Stimulated activated CD4-positive, alpha-beta T cell treated with anti-CD3 and anti-CD28 coated beads, TNF-alpha, amount 100 ng/mL, for 1 hour (primary cell): ENCODE measurements at places on chromosomes 1 and 21.

DNA sequence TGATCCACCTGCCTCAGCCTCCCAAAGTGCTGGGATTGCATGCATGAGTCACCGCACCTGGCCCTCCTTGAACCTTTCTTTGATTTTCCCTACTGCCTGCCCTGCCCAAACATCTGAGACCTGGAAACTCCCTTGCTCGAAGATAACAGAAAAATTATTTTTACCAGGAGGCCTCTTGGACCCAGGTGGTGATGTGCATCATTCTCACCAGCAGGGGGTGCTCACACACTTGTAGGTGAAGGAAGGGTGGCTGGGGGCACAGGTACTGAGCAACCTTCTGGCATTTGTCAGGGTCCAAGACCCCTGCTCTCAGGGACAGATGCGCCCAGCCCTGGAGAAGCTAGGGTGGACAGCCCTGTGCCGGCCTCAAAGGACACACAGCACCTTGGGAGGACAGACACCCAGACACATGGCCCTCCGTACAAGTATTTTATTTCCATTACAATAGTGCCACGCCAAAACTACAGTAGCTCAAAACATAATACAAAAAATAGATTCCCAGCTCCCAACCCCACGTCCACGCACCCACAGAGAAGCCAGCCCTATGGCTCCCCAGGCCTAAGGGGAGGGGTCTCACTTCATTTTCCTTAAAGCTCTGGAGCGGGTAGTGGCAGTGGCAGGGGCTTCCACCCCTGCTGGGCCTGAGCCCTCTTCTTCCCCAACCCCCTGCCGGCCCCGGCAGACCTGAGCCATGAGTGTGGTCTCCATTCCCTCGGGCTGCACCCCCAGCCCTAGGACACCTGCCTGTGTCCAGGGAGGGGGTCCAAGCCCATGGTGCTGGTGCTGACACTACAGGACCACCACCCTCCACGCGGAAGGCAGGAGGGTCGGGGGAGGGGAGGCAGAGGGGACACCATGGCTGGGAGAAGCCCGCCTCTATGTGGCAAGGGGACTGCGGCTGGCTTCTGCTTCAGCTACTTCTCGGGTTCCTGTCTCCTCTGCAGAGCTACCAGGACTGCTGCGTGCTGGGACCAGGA, 40.4 kb upstream of the EIF4G3 start:
- peak; percentile 28 for DNase-seq

DNA sequence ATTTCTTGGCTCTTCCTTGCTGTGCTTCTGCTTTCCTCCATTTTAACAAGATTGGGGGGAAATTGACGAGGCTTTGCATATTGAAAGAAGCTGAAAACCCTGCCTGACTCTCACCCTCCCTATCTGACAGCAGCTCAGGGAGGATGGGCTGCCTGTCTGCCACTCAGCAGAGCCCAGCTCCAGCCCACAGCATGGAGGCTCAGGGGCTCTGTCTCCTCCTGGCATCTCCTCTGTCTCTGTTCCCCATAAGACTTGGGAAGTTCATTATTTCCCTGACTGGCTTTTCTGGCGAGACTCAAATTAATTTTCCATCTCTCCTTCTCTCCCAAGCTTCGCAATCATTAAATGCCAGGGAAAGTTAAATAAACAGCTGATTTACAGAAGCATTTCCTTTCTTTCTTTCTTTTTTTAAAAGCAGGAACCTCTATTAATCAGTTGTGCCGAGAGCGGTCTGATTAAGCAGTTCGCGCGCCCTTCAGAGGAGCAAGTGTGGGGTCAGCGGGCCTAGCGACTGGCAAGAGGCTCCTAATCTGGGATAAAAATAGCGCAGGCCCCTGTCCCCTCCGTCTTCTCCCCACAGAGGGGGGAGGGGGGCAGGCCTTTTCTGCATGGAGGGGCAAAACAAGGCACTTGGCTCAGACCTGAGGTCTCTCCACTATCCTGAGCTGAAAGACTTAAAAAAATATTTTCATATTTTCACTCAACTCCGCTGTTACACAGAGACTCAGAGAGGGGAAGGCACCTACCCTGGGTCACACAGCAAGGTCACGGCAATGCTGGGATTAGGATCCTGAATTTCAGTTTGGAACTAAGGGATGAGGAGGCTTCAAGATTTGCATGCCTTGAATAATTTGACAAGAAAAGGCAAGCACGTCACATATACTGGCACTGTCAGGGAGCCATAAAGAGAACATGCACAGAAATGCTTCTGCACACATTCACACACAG, 170.4 kb downstream of the ACTL8 start:
- DNase-seq = no peak

- DNase-seq = no peak
Observed at GRCh38 chr1:169259816-169260215, 107.8 kb downstream of the NME7 start.

DNA sequence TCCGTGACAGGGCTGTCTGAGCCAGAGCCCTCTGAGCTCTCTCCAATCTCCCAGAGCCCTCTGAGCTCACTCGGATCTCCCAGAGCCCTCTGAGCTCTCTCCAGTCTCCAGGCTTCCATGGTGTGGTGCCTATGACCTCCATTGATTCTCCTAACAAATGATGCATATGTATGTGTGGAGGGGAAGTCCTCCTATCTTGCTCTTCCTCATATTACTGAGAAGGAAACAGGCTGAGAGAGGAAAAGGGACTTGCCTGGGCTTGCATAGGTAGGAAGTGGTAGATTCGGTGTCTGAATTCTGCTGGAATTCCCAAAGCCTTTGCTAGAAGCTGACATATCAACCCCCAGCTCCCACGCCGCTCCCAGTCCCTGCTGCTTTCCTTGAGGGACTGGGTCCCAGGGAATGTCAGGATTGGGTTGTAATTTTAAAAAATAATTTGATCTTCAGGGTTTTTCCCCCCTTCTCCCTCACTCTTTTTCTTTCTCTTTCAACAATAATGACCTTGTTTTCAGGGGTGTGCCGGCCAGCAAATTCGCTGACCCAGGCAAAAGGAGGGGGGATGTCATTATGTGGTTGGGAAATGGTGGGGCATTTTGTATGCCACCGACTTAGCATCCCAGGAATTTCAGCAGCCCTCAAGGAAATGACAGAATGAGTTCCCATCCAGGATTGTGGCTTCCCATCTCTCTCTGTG, 42.3 kb upstream of the RUNX3 start:
- DNase-seq = no peak

DNA sequence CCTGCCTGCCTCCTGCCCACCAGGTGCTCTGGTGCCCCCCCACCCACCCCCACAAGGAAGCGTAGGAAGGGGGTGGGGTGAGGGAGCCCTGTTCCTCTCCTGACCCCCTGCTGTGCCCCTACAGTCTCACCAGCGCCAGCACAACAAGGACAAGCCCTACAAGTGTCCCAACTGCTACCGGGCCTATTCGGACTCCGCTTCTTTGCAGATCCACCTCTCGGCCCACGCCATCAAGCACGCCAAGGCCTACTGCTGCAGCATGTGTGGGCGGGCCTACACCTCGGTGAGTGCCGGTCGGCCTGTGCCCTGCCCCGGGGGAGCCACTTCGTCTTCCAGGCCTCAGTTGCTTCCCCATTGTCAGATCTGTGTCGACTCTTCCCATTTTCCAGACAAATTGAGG, 25.9 kb downstream of the A3GALT2 start:
- DNase-seq = no peak

DNA sequence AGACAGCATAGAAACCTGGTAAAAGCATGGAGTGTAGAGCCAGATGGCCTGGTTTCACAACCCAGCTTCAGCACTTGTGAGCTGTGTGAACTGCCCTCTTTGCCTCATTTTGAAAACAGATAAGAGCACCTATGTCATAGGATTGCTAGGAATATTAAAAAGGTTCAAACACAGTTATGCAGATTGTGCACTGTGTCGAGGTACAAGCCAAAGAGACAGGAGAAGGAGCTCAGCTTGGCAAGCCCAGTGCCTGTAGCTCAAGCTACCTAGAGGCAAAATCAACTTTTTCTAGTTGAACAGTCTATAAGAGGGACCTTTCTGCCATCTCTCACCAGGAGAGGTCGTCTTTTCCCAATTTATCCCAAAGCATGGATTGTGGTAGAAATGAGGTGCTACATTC, 5.0 kb downstream of the CHODL start:
- no peak for DNase-seq

DNA sequence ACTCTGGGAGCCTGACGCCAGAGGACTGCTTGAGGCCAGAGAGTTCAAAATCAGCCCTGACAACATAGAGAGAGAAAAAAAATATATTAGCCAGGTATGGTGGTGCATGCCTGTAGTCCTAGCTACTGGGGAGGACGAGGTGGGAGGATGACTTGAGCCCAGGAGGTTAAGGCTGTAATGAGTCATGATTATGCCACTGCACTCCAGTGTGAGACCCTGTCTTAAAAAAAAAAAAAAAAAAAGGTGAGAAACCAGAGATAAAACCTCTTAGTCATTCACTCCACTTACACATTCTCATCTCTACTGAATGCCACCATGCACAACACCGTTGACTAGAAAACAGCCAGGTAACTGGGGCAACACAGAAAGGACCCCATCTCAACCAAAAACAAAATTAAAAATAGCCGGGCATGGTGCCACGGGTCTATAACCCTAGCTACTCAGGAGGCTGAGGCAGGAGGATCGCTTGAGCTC, 178.1 kb downstream of the SLC45A1 start:
- no peak for DNase-seq

- DNase-seq = no peak
Observed at GRCh38 chr1:37901191-37901892, 42.0 kb upstream of the MTF1 start.

DNA sequence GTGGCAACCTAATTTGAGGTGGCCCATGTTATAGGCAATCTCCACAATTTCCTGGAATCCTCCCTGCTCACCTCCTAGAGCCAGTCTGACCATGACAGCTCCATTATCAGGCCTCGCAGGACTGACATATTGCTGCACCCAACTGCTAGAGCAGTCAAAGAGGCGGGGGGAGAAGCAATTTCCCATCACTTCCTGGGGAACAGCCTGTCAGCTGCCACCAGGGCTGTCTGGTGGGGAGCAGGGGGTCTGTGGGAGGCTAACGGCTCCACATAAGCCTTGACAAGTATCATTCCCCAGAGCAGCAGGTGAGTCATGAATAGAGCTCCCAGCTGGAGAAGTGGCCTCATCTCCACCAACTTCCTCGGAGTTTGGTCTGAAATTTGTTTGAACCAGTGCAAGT, 322.9 kb downstream of the MATN1 start:
- no peak for DNase-seq

DNA sequence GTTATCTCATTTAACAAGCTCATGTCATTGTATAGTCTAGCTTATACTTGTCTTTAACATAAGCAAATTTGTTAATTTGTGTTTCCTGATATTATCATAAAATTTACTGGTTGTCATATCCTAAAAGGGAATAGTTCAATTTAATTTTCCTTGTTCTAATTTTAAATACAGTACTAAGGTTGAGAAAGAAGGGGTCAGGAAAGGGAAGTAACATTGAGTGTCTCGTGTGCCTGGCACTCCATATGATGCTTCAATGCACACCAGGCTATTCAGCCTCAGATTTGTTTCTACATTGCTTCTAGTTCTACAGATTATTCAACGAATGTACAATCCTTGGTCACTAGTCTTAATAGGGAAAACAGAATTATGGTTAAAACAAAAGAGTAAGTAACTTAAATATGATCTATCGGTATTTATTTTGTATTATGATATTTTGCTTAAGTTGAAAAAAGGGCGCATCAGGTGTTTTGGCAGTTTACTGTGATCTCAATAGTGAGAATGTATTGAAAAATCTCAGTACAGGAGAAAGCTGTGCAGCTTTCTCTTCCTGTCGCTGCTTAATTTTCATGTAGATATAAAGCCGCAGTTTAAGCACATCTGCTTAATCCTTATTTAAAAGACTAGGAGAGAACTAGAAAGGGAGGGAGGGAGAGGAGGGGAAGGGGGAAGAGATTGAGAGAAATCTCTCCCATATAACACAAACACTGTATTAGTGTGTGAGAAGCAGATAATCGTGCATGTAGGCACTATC, 13.0 kb downstream of the PTPRC start:
- DNase-seq = no peak

DNA sequence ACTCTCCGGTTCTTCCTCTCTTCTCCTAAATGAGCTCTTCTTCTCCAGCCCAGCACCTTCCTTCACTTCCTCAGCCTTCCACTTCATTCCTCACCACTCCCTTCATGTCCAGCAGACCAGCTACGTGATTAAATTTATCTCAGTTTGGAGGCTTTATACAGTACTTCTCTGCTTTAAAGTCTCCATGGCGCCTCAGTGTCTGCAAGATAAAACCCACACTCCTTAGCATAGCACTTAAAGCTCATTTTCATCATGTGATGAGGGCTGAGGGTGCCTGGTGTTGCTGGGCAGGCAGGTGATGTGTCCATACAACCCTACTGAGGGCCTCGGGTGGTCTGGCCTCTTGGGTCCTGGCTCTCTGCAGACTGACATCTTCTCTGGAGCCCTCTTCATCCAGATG, 7.7 kb downstream of the SLC5A9 start:
- no peak for DNase-seq

DNA sequence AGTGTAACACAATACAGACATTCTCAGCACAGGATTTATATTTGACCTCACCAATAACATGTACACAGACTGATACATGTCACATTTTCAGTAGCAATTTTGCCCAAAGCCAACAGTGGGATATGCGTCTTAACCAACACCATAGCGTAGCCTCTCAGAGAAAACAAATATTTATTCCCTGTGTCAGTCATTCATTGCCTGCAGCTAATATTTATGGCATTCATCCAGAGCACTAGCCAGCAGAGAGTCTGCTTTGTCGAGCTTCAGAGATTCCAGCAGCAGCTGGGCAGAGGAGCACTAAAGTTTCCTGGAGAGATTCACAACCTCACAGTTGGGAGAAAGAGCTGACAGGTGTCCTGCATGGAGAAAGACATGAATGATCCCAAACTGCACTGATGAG, 400.7 kb upstream of the DAB1 start:
- no peak for DNase-seq

DNA sequence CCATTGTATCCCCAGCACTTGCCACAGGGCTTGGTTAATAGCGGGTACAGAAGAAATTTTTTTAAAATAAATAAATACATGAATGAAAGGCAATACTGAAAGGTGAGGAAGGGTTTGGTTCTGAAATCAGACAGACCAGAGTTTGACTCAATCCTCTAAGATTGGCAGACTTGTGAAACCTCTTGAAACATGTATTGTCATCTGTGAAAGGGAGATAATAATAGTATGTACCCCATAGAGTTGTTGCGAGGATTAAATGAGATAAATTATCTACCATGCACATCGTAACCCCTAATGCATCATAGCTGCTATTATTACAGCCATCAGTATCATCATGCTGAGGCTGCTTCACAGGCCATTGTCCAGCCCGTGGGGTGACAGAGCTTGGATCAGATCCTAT, 41.4 kb downstream of the S1PR1 start:
- no peak for DNase-seq

DNA sequence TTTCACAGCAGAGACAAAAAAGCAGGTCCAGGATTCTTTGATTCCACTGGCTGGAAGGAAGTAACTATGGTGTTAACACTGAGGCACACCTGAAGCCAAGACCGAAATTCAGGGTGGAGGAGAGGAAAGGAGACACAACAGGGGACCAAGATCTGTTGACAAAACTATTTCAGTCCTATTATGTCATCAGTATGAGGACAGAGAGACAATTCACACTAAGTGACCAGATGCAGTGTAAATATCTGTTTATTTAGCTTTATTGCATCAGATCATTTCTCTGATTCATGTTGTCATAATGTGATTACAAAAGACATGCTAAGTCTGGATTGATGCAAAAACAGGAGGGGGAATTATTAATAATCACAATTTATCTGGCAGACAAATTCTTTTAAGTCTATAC, 118.8 kb downstream of the SIPA1L2 start:
- no peak for DNase-seq

GRCh38 chr1:28208818-28209441, 23.9 kb downstream of the DNAJC8 start:
- DNase-seq = peak; percentile 30

- DNase-seq = no peak
Observed at GRCh38 chr1:8911416-8912309, 33.2 kb upstream of the ENO1 start.
